CD4-positive, alpha-beta T cell treated with Interleukin-4 for 4 hours (primary cell): ENCODE measurements at places on chromosomes 2 and 18.
A peak's percentile ranks its signal among the peaks of the same experiment; 100 is the strongest.

DNA sequence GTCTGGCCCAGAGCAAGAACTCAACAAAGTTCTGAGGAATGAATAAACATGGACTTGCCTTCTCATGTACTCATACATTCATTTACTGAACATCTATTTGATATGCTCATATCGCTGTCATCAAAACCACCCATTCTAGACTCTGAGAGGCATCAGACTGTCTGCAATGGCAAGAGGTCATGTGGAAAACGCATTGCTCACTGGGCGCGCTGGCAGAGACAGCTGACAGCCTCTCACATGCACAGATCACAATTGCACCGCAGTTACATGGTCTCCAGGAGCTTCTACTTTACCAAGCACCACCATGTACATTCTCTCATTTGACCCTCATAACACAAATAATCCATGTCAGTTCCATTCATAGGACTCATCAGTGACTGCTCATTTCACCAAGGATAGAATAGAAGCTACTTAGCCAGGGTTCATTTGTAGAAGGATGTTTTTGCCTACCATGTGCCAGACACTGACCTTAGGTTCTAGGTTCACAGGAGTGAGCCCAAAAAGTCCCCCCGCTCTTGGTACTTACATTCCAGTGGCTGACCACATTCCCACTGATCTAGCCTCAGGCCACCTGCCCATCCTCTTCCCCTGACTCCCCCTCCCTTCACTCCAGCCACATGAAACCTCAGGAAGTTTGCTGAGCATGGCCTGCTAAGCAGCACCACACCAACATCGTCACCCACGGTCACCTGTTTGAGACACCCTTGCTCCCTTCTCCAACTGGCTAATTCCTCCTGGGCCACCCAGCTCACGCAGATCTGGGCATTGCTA lies 6.1 kb downstream of the FAM124B start:
- DNase-seq, result no peak

- no peak for DNase-seq
Measured at GRCh38 chr2:108560895-108561530, 26.7 kb downstream of the LIMS1 start.

GRCh38 chr2:197706839-197707207 lies 1.7 kb downstream of the MARS2 start:
- no peak for DNase-seq

GRCh38 chr2:37816686-37817085 lies 108.4 kb upstream of the RMDN2 start:
- DNase-seq, result no peak

DNA sequence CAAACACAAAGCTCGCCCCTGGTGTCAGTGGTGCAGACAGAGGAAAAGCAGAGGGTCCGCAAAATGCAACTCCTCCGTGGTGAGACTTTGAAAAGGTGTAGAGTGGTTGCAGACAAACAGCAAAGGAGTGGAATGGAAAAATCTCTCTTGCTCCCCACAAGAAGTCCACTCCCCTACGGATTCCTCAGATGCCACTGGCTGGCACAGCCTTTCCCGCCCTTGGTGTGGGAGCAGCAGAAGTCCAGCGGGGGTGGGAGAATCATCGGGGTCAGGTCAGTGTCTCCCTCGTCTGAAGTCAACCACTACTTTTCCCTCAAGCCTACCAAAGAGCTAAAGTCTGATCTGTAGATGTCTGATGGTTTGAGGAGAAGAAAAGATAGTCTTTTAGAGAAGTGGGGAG lies 22.3 kb upstream of the B3GNT7 start:
- no peak for DNase-seq

DNA sequence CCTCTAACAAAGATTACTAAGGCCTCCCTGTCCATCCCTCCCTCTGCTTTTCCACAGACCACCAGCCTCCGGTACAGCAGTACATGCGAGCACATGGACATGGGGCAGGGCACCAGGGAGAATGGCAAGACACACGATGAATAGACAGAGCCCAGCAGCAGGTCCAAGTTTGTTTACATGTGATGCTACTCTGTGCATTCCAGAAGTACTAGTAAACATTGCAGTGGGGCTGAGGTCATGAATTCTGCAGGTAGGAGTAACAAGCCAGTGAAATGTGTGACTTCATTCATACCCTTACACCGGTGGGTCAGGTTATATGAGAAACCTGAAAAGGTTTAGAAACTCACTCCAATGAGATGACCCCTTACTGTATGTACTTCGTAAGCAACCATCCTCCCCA lies 205.7 kb downstream of the BCL11A start:
- no peak for DNase-seq

GRCh38 chr2:26347286-26347865 lies 787 bp upstream of the ADGRF3 start:
- DNase-seq, result no peak

DNA sequence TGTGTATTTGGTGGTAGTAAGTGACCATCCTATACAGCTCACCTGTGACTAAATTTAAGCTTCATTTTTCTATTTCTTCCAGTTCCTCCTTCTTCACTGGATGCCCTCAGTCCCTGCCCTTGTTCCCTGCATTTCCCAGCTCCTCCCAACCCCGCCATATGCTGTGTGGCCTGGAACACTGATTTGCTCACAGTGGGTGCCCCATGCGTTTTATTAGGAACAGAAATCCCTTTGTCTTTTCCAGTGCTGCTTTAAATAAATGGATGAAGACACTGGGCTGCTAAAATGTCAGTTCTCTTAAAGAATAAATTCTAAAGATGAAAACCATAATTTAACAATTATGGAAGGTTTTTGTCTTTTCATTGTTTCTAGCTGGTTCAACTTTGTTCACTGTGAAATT lies 477.3 kb downstream of the DCDC2C start:
- no peak for DNase-seq

DNA sequence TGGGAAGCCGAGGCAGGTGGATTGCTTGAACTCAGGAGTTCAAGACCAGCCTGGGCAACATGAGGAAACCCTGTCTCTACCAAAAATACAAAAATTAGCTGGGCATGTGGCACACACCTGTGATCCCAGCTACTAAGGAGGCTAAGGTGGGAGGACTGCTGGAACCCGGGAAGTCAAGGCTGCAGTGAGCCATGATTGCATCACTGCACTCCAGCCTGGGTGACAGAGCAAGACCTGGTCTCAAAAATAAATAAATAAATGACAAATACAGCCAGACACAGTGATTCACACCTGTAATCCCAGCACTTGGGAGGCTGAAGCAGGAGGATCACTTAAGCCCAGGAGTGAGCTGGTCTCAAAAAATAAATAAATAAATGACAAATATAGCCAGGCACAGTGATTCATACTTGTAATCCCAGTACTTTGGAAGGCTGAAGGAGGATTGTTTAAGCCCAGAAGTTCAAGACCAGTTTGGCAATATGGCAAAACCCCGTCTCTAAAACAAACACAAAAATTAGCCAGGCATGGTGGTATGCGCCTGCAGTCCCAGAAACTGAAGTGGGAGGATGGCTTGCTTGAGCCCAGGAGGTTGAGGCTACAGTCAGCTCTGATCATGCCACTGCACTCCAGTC lies 6.2 kb downstream of the KANSL3 start:
- DNase-seq, result no peak

DNA sequence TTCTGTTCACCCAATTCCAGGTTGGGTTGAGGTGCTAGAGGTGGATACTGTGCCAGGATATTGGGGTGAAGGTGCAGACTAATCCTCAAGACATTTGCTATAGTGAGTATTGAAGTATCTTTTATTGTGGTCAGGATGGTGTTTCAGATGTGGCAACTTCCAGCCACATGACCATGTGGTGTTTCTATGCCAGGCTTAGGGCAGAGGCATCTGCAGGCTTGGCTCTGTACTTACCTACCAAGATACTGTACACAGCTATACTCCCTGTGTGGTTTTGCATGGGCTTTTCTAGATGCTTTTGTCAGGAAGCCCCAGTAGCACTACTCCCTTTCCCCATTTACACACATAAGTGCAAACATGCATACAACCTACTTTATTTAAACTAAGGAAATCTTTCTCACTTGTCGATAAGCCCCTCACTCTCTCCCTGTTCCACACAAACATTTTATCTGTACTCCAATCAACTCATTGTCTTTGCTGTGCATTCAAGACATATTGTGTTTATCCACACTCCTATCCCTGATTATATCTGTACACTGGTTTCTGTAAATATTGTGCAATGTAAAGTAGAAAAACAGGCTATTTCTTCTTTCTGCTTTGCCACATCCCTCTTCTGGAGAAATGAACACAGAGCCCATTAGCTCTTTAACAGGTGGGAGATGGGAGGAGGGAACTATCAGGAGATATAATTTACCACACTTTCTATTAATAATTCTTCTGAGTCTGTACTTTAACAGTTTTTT lies 12.3 kb downstream of the ARL6IP6 start:
- DNase-seq, result peak; percentile 81

DNA sequence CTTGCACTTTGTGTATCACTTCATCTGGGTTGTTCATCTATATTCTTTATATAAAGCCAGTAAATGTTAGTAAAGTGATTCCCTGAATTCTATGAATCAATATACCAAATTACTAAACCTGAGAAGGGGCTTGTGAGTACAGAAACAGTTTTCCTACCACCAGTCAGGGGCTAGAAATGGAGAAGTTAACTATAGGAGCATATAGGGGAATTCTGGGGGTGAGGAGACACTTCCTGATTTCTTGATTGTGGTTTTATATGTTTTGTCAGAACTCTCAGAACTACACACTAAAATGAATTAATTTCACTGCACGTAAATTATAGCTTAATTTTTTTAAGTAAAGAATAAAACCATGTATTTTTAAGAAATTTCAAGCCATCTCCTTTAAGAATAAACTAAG lies 93.7 kb downstream of the SESTD1 start:
- no peak for DNase-seq

- DNase-seq, result no peak
Measured at GRCh38 chr2:25268139-25268538, 73.6 kb downstream of the DNMT3A start.

DNA sequence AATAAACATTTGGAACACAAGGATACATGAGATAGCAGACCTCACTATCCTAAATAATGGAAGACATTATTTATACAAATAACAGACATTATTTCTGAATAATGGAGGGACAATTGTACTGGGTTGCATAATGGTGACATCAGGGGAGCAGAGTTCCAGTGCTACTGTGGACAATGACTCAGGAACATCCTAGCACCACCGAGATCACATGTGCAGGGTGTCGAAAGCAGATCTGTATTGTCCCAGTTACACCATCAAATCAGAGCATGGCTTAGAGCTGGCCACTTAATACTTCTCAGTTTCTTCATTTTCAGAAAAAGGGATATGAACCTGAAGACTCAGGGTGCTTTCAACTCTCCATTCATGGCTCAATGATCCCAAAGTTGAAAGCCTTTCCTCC lies 249.1 kb upstream of the RBMS1 start:
- DNase-seq, result no peak

DNA sequence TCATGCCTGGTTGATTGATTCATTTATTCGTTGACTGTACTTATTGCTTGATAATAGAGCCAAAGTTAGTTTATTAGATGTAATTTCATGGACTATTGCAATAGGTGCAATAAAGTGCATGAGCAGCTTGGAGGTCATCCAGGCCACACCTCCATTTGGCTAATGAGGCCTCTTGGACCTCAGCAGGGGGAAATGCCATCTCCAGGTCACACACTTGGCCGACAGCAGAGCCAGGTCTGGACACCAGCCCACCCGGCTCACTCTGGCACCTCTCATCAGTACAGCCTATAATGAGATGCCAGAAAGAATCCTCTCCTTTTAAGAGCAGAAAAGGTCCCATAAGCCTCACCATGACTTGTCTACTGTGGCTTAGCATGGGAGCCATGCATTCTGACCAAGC lies 71.2 kb upstream of the AFF3 start:
- DNase-seq, result no peak

- no peak for DNase-seq
Measured at GRCh38 chr2:25054720-25055119, 12.8 kb downstream of the EFR3B start.

DNA sequence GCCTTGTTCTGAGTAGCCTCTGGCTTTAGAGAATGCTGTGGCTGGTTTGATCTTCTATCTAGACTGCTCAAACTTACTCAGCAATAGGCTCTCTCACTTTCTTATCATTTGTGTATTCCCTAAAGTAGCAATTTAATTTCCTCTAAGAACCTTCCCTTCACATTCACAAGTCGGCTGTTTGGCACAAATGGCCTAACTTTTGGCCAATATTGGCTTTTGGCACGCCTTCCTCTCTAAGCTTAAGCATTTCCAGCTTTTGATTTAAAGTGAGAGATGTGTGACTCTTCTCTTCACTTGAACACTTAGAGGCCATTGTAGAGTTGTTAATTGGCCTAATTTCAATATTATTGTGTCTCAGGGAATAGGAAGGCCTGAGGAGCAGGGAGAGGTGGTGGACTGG lies 219.5 kb upstream of the PXDN start:
- no peak for DNase-seq

DNA sequence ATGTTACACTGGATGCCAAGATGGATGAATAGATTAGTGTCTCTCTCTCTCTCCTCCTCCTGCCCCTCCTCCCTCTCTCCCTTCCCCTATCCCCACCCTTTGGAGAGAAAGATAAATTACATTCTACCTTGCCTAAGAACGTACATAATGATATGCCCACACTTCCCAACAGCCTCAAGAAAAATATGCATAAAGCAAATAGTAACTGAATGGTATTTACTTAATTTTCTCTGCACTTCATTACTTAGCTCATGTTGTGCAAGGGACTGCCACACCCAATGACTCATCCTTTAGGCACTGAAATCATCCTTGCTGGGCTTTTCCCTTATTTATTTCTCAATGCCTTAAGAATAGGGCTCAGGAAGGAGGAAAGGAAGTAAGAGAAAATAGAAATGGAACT lies 137.3 kb upstream of the PID1 start:
- no peak for DNase-seq

GRCh38 chr2:187057466-187057865 lies 208.5 kb upstream of the ZSWIM2 start:
- DNase-seq, result no peak

DNA sequence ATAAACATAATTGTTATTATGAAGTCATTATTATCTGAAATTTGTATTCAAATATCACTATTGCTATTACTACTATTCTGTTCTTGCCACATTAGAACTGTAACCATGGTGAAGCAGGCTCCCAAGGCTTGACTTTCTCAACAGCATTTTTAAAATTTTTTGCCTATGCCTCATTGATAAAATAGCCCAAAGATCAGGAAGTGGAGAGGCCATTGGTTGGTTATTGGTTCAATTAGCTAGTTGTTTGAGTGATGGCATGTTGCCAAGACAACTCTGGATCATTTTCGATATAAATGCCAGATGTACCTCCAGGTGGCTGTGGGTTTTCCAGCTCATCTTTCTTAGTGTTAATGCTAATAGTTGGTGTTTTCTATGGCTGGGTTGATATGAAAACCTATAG lies 513.5 kb downstream of the TRIB2 start:
- DNase-seq, result no peak

- DNase-seq, result no peak
Measured at GRCh38 chr2:129334696-129335410, 644.6 kb upstream of the RAB6C start.

GRCh38 chr18:48896875-48897511 lies 53.8 kb downstream of the SMAD7 start:
- peak; percentile 47 for DNase-seq

DNA sequence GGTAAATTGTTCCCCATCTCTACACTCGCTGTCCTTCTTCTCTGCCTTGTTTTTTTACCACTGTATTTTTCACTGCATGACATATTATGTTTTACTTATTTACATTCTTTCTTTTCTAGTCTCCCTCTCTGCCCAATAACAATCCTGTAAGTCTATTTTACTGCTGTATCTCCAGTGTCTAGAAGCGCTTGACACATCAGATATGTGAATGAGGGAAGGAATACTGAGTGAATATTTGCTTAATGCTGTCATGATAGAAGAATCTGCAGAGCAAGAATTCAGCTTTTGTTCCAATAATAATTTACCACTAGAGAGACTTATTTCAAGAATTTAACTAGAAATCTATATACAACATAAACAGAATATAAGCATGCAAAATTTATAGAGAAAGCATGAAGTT lies 99.5 kb downstream of the GALNT13 start:
- DNase-seq, result no peak
